Mesendoderm (in vitro differentiated cells): ENCODE measurements at places on chromosomes 5 and 9.
A peak's percentile ranks its signal among the peaks of the same experiment; 100 is the strongest.

DNA sequence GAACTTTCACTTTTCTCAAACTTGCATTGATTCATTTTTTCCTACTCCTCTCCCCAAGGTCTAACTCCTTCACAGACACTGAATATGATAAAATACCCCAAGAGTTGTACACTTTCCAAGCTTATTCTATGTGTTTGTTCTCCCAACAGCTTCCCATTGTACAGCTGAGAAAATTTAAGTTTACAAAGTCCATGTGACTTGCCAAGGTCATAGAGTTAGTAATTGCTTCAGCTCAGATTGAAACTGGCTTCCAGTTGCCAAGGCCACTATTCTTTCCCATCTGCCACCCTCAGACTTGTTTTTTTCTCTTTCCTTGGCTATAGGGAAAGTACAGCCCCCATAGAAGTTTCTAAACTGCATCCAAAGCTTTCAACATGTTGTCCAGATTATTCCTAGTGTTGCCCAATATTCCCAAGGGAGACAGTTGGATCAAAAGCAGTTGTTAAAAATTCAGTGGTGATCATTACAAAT, 34.8 kb downstream of the TNFSF8 start:
- DNase-seq: no peak

- DNase-seq: no peak
Observed at GRCh38 chr5:9230355-9230754, 315.5 kb downstream of the SEMA5A start.

GRCh38 chr5:179558932-179559283, 8.6 kb downstream of the RUFY1 start:
- peak; percentile 74 for DNase-seq

GRCh38 chr5:92629000-92629399, 952.0 kb downstream of the NR2F1-AS1 start:
- no peak for DNase-seq

- DNase-seq: no peak
Observed at GRCh38 chr9:33939924-33940874, 108.5 kb downstream of the UBAP2 start.

- DNase-seq: no peak
Observed at GRCh38 chr5:94505327-94506068, 112.9 kb downstream of the KIAA0825 start.

GRCh38 chr9:117882171-117882570, 178.0 kb downstream of the TLR4 start:
- DNase-seq: no peak
